ENCODE measurements at places on chromosomes 4 and X. TPM values are rescaled to one million over a fixed set of nuclear protein-coding genes. Genes with fewer than 3 reads are reported as not detected.

CDX4 gene
- not detected for total RNA-seq

RTL5 gene
- total RNA-seq: 0.14 TPM

MND1 gene
- total RNA-seq: 18.2 TPM

ELOVL6 gene
- 12.6 TPM for total RNA-seq

CFI gene
- total RNA-seq: not detected

PLAC1 gene
- not detected for total RNA-seq

GPR82 gene
- not detected for total RNA-seq

Data from activated naive CD4-positive, alpha-beta T cell treated with anti-CD3 and anti-CD28 coated beads, Interleukin-2, amount 10 ng/mL, durations not matched to agents 5 hours and 36 hours (primary cell).